ENCODE measurements at places on chromosomes 5 and 9.

DNA sequence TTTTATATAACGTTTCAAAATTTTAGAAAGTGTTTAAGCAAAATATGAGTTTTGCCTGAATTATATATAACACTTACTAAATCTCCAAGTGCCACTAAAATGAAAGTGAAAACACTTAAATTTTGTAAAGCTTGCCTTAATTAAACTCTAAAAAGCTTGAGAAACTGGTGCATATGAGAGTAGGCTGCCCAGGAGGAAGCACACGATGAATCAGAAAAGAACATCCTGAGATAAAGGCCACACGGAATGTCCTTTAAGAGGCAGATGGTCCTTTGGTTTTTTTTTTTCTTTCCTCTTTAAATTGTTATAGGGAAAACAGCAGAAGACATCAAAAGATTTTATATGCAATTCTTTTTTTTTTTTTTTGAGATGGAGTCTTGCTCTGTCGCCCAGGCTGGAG is 60.3 kb downstream of the HABP4 start:
- no peak for DNase-seq

DNA sequence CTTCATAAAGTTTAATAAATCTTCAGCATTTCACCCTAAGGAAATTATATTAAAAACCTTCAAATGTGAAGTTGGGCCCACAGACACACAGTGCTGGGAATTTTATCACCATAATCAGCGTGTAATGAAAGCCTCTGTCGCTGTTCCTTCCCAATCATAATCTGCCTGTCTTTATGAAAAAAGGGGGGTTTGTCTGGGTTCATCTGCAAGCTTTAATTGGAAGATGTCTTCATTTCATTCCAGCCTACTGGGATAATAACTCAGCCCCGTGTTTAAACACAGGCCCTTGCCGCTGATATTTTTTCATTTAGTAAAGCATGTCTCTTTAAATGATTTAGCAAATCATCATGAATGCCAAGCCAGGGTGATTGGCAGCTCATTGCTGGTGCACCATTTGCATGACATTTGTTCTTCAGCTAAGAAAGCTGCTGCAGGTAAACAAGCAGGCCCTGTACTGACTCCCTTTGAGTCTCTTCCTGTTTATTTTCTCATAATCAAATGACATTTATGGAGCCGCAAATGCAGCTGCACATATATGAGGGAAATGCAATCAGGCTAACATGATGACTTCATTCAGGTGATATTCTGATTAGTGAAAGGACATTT is 362.9 kb upstream of the TLE4 start:
- DNase-seq: no peak

- no peak for DNase-seq
These were observed 534.7 kb downstream of the CAAP1 start for GRCh38 chr9:26357803-26358344.

DNA sequence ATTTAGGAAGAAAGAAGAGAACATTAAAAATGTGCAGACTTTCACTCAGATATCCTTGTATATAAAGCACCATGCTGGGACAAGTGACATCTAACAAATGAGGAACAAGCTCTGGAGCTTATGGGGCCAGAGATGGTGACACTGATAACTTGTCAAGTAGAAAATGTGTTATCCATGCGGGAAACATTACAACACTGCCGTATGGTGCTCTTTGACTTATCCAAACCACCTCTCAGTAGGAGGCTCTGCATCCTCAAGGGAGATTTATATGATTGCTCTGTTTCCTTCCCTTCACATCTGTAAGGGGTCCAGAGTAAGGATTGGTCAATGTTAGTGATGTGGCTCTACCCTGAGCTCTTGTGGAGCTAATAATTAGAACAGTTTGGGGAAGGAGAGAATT is 23.5 kb downstream of the KCTD16 start:
- DNase-seq: no peak

GRCh38 chr5:179607160-179607931 is 16.1 kb downstream of the HNRNPH1 start:
- DNase-seq: peak; percentile 65

DNA sequence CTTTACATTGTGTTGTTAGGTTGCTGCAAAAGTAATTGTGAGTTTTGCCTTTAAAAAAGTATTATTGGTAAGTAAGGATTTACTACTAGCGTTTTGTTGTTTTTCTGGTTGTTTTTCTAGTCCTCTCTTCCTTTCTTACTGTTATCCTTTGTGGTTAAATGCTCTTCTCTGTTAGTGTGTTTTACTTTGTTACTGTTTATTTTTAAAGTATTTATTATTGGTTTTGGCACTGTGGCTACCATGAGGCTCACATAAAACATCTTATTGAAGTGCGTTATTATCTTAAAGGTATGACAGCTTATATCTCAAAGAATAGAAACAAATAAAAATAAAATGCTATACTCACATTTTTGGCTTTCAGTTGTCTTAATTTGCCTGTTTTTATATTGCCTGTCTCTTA is 17.6 kb downstream of the DMXL1 start:
- DNase-seq: no peak

DNA sequence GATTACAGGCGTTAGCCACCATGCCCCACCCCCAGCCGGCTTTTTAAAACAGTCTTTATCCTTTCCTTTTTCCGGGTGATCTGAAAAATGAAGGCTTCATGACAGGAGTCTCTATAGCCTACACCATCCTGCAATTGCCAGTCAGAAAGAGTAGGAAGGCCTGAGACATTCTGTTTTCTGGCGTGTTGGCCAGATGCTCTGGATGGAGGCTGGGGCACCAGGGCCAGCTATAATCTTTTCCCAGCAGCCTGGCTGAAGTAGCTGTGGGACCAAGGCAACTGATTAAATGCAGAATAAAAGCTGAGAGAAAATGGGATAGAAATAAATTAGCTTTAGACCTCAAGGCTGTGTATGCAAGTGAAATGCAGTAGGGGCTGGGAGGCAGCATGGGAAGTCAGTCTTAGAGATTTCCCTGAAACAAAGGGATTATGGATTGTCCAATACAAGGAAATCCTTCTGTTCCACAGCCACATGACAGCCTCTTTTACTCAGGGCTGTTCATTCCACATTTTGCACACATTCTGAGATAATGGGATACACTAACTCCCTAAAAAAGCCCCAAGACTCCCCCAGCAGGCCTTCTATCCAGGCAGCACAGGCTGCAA is 116.0 kb upstream of the LRRTM2 start:
- no peak for DNase-seq

DNA sequence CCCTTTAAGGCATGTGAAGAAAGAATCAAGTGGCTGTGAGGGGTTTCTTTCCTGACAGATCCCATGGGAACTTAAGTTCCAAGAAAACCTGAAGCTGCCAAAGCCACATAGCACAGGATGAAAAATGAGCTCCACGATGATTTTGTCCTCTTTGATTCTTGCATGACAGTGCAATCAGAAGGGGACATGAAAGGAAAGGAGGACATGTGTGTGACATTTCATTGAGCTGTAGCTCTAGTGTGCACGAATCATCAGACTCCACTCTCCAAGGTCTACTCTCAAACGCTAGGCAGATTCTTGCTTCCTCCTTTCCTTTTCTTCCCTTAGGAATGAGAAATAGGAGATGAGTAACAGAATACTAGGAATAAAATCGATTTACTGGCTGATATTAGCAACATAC is 142.0 kb downstream of the ZNF608 start:
- no peak for DNase-seq

DNA sequence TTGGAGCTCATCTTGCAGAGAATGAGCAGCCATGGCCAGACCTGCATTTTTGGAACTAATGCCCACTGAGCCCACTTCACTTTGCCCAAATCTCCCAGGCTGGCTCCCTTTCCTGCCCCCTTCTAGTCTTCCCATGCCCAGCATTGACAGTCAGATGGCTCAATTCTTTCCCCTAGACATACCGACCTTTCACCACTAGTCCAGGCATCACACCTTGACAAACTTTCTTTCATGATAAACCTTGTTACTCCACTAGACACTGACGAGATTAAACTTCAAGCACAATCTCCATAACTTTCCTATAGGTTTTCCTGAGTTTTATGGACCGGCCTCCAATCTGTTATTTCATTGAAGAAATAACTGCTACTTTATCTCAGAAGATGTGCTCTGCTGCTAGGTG is 47.8 kb upstream of the RAI14 start:
- no peak for DNase-seq

- no peak for DNase-seq
These were observed 8.4 kb downstream of the PSD2 start for GRCh38 chr5:139803978-139804377.

GRCh38 chr5:79005151-79005550 is 20.0 kb upstream of the ARSB start:
- no peak for DNase-seq

GRCh38 chr9:112121633-112122032 is 53.5 kb downstream of the SUSD1 start:
- no peak for DNase-seq

- DNase-seq: peak; percentile 88
These were observed at the start of gene SGCD for GRCh38 chr5:156326718-156327259. SGCD (plus strand) TSS chr5:156327164.

DNA sequence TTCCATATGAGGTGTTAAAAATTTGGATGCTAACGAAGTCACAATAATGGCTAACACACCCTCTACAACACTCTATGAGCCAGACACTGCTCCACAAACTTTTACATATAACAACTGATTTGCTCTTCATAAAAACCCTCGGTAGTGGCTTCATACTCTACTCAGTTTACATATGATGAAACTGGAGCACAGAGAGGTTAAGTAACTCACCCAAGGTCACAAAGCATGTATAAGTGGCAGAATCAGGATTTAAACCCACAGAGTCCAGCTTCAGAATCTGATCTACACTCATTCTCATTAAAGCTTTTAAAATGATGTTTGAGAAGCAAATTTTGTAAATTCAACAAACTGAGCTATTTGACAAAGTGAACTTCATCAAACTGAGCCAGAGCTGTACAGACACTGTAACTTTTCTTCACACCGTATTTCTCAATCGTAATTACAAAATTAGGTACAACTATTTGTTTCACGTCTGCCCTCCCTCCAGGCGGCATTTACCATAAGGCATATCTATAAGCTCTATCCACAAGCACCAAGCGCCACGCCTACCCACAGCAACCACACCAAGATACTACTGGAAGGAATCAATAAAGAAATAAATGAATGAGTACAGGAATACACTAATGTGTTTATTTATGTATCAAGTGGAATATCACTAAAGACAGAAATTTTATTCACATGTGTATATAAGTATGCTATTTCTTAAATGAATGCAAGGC is 24.3 kb downstream of the TTC39B start:
- DNase-seq: no peak

GRCh38 chr9:110807956-110808598 is 139.5 kb downstream of the MUSK start:
- no peak for DNase-seq

GRCh38 chr9:111759762-111760639 is 34.7 kb downstream of the SHOC1 start:
- DNase-seq: no peak

GRCh38 chr5:172786736-172787462 is 15.9 kb upstream of the DUSP1 start:
- DNase-seq: no peak

- DNase-seq: no peak
These were observed 292.6 kb downstream of the MCTP1 start for GRCh38 chr5:94992325-94992724.

DNA sequence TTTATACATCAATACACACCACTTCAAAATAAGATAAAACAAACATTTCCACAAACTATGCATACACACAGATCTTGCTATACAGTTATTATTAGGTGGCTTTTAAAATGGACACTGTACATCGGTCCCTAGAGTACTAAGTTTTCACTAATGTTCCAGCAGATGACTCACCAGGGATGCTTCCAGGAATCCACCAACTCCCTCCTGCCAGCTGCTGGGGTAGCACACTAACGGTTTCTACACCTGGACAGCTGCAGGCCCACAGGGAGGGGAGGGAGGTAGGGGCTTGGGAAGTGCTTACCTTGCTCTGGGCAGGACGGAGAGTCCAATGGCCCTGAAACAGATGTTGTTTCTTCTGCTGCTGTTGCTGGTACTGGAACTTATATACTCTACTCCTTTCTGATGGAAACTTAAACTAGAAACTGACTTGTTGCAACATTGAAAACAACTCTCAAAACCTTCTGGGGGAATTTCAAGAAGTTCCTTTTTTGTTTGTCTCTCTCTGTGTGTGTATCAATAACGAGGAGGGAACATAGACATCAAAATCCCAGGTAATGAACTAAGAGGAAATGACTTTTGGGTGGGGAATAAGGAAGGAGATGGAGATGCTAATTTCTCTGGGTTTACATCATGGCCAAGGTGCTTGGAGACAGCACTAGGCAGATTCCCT is at the start of gene IL12B:
IL12B (minus strand) TSS at position 357 of the 670 bp plus-strand sequence. CDS start 3,705 bp downstream, outside the sequence.
- DNase-seq: no peak

DNA sequence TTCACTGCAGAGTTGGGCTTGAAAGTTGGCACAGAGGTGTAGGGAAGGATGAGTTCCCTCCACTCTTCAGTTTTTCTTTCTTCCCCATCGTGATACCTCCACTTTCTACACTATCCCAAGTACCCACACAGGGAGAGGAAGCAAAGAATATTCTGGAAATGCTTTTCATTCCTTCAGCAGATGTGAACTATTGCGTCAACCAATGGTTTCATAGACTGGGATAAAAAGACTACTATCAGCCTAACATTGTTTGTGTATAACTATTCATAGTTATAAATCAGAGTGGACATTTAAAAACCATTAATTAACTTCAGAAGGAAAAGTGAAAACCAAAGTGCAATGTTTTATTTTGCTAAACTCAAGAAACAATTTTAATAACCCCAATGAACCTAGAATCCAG is 63.6 kb upstream of the MAMDC2 start:
- no peak for DNase-seq

GRCh38 chr5:139975306-139975705 is 67.8 kb downstream of the NRG2 start:
- DNase-seq: no peak

DNA sequence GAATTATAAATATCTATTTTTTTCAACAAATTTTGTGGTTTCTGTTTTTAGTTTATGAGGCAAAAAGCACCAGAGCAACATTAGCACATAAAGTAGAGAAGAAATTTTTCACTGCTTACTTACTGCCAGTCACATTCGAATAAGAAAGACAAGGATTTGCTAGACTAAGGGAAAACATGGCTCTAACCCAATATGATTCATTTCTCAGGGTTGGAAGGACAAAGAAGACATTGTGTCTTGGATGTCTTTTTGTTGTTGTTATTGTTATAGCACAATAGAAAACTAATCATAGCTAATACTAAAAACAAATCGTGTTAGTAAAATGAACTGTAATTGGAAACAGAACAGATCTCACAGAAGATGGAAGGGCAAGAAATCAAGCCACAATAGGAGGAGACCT is 90.9 kb upstream of the SLCO6A1 start:
- DNase-seq: no peak

GRCh38 chr5:134275822-134276221 is 49.9 kb upstream of the PPP2CA start:
- DNase-seq: no peak

- DNase-seq: peak; percentile 10
These were observed 3.1 kb downstream of the OLFM1 start for GRCh38 chr9:135090547-135090946.

DNA sequence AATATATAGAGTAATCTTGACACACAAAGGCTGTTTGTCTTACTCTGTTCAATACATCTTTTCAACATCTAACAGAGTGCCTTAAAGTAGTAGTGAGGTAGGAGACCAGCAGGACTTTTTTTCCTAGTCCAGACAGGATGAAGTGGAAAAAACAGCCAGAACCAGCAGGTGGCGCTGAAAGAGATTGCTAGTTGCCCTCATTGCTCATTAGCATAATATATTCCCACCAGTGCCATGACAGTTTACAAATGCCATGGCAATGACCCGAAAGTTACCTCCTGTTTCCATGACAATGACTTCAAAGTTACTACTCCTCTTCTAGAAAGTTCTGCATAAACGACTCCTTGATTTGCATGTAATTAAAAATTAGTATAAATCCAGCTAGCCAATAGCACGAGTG is 387.4 kb downstream of the ACTL7B start:
- no peak for DNase-seq

All from left cardiac atrium (tissue), 4 donors.